ENCODE measurements at places on chromosomes 4 and X. TPM values are rescaled to one million over a fixed set of nuclear protein-coding genes. Genes with fewer than 3 reads are reported as not detected.

DNA sequence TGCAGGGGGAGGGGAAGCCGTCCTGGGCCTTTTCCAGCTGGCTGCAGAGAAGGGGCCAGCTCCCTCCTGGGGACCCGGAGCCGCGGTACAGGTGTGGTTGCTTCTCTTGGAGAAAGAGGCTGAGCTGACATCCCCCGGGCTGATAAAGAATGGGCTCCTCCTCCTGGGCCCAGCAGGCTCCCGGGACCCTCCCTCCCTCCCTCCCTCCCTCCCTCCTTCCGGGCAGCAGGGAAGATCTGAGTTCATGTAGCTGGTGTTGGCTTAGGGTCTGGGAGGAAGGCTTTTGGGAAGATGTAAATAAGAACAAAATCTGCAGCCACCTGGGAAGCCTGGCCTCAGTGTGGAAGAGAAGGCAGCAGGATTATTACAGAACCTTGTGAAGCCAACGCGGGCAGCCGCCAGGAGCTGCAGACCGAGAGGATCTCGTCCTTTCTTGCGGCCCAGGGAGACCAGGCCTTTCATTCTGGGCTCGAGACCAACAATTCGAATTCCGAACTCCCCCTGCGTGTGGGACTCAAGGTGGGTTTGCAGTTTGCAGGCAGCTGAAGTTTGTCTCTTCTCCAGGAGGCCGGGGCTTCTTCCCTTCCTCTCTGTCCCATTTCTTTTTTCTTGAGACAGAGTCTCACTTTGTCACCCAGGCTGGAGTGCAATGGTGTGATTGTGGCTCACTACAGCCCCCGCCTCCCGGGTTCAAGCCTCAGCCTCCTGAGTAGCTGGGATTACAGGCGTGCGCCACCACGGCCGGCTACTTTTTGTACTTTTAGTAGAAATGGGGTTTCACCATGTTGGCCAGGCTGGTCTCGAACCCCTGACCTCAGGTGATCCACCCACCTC lies at the start of gene PLCXD1:
Gene PLCXD1 (plus strand): TSS at position 216 of the 834 bp plus-strand sequence. CDS start 2,807 bp downstream, outside the sequence.
- H3K27me3 ChIP-seq = peaks cover 6% of the 10 kb centered on the region
- no peak for DNase-seq
- H3K4me3 ChIP-seq = no peak within 1 kb of the TSS
- H3K36me3 ChIP-seq = no peaks in the 10 kb centered on the region
- H3K27ac ChIP-seq = no peak within 1 kb of the TSS

DNA sequence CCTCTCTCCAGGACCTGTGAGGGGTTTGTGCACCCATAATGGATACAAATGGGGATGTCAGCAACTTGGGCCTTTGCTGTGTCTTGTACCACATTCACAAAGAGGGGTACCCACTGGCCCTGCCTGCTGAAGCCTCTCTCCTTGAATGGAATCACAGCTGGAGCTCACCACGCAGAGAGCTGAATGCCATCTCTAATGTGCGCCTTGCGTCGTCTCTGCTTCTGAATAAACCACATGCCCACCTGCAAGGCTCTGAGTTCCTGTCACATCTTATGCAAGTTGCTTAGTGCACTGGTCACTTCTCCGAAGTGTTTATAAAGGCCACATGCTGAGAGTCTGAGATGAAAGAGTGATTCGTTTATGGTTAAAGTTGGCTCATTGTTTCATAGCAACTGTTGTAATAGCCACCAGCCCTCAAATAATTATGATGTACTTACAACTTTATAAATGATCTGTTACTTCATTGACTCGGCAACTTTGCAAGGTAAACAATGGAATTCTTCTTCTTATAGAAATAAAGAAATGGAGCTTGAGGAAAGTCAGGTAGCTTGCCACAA lies 6.2 kb upstream of the PUDP start:
- no peak overlapping the region for H3K4me3 ChIP-seq
- no peak overlapping the region for H3K27ac ChIP-seq
- DNase-seq = no peak
- no peaks in the 10 kb centered on the region for H3K27me3 ChIP-seq
- no peaks in the 10 kb centered on the region for H3K4me1 ChIP-seq
- no peaks in the 10 kb centered on the region for H3K36me3 ChIP-seq

DNA sequence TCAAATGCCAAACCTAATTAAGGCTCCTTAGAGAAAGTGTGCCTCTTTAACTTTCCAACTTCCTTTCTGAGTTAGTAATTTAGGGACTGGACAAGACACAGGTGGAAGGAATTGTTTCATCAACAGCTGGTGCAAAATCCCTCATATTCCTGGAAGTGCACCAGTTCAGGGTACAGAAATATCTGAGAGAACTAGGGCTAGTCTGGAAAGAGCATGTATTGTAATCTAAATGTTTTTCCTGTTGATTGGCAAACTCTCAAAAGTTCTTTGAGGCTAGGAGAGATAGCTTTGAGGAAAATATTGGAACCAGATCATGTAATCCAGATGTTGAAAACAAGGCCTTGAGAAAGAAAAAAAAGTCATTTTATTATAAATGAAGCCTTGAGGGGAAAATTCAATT lies 98.1 kb upstream of the C1GALT1C1 start:
- H3K4me3 ChIP-seq = no peak overlapping the region
- no peak overlapping the region for H3K27ac ChIP-seq
- H3K27me3 ChIP-seq = no peaks in the 10 kb centered on the region
- DNase-seq = no peak

The PHKA1 gene
- total RNA-seq = 115 TPM

DNA sequence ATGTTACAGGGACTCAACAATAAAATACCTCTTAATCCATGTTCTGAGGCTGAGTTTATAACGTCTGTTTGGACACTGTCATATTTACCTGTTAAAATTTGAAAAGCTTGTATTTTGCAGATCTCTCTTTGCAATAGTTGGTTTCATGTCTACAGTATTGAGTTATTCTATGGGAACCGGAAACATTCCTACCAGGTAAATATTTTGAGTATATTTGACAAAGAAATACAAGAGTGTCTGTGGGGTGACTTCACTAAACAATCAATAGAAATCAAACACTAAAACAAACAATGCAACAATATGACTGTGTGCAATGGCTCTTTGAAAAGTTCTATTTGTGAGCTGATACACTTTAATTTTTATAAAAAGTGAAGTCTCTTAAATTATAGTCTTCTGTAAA lies 47.7 kb upstream of the CXCL8 start:
- DNase-seq = no peak
- no peak overlapping the region for H3K27ac ChIP-seq
- H3K4me1 ChIP-seq = no peaks in the 10 kb centered on the region
- H3K4me3 ChIP-seq = no peak overlapping the region

DNA sequence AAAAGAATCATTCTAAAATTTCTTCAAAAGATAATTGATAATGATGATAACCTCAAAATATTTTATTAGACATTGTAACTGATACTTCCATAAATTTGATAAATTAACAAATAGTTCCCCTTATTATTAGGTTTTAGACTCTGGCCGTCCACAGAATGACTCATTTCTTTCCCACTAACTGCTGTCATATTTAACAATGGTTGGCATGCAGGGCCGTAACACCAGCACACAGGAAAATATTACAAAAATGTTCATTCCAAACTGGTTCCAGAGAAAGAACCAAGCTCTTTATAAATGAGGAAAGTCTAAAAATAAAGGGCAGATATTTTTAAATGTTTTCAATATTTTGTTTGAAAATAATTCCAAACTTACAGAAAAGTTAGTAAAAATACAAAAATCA lies 28.2 kb downstream of the WDFY3 start:
- H3K4me3 ChIP-seq = no peak overlapping the region
- peaks cover 27% of the 10 kb centered on the region for H3K4me1 ChIP-seq
- peak overlapping the region; percentile 0 for H3K27ac ChIP-seq

DNA sequence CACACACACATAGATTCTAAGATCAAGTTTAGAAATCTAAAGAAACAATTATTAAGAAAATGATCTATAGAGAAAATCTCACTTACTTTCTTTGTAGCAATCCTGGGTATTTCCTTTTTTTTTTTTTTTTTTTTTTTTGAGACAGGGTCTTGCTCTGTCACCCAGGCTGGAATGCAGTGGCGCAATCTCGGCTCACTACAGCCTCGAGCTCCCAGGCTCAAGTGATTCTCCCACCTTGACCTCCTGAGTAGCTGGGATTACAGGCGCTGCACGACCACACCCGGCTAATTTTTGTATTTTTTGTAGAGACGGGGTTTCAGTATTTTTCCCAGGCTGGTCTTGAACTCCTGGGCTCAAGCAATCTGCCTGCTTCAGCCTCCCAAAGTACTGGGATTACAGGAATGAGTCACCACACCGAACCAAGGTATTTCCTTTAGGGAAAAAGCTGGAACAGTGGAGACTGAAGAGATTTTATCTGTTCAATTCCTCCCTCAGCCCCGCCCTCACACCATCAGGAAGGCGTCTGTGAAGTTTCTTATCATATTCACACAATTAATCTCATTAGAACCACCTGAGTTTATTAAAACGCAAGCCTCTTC lies at the start of gene TRIML2:
Gene TRIML2 (minus strand): TSS at position 447 of the 599 bp plus-strand sequence. CDS start 4,235 bp downstream, outside the sequence.
- no peak within 1 kb of the TSS for H3K4me3 ChIP-seq
- DNase-seq = no peak
- H3K36me3 ChIP-seq = no peaks in the 10 kb centered on the region
- H3K4me1 ChIP-seq = no peaks in the 10 kb centered on the region
- no peak within 1 kb of the TSS for H3K27ac ChIP-seq
- H3K27me3 ChIP-seq = no peaks in the 10 kb centered on the region

DNA sequence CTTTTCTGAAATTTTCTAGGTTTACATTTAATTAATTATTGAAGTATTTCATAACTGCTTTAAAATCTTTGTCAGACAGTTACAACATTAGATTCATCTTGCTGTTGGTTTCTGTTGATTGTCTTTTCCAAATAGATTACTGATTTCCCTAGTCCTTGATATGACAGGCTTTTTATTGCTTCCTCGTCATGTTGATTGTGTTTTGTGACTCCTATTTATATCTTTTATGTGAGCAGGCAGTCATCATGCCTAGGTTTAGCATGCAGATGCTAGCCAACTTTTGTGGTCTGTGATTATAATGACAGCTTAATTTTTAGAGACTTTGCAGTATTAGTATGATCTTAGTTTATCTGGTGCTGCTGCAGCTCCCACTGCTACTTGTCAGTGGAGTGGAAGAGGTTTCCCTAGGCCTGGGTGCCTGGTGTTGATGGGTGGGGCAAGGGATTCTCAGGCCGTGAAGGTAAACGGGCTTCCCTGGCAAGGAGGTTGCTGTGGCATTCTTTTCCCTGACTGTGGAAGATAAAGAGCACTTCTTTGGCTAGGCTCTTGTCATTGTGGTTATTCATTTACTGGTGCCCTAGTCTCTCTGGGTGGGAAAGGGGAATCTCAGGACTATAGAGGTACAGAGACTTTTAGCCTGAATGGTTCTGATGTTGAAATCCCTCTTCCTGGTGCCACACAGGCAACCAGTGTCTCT lies 65.7 kb downstream of the SERPINA7 start:
- no peak overlapping the region for H3K27ac ChIP-seq
- no peak overlapping the region for H3K4me3 ChIP-seq
- no peaks in the 10 kb centered on the region for H3K27me3 ChIP-seq
- H3K36me3 ChIP-seq = no peaks in the 10 kb centered on the region

The PAGE1 gene
- total RNA-seq = not detected

- peak; percentile 23 for DNase-seq
- H3K4me3 ChIP-seq = peak overlapping the region; percentile 76
- H3K4me1 ChIP-seq = peaks cover 16% of the 10 kb centered on the region
- H3K36me3 ChIP-seq = no peaks in the 10 kb centered on the region
- H3K27ac ChIP-seq = peak overlapping the region; percentile 93
- no peaks in the 10 kb centered on the region for H3K27me3 ChIP-seq
These were observed 3.6 kb downstream of the MID1IP1 start for GRCh38 chrX:38804682-38805431.

The PCDH18 gene
- total RNA-seq = 4.7 TPM

The OPN1LW gene
- not detected for total RNA-seq

The GAB1 gene
- total RNA-seq = 27.7 TPM

The FRMD7 gene
- total RNA-seq = not detected
